Activated naive CD8-positive, alpha-beta T cell treated with anti-CD3 and anti-CD28 coated beads, Interleukin-2, amount 50 U/mL, for 24 hours (primary cell): ENCODE measurements at places on chromosomes 5 and 9.

DNA sequence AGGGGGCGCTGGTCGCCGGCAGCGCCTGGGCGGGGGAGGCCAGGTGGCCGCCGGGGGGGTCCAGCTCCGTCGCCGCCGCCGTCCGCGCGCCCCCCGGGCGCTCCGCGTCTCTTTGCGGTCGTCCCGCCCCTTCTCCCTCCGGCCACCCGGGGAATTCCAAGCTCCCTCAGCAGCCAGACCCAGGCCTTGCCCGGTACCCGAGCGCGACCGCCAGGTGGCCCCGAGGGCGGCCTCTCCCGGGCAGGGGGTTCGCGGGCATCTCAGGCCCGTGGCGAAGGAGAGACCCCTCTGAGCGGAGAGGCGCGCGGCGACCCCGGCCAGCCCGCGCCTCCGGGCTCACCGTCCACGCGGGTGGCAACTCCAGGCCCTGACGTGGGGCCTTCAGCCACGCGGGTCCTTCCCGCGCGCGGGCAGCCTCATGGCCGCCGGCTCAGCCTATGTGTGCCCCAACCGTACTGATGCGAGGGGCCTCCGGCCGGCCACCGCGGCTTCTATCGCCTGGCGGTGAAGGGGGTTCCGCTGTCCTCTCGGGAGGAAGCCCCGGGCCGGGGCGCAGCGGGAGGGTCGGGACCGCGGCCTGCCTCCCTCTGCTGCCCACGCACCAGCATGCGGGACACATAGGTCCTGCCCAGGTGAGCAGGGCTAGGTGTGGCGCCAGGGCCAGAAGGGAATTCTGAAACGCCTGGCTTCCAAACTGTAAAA, 529 bp upstream of the NRARP start:
- no peak for DNase-seq

- no peak for DNase-seq
These were observed 72.1 kb upstream of the GRAMD2B start for GRCh38 chr5:126351153-126351552.

DNA sequence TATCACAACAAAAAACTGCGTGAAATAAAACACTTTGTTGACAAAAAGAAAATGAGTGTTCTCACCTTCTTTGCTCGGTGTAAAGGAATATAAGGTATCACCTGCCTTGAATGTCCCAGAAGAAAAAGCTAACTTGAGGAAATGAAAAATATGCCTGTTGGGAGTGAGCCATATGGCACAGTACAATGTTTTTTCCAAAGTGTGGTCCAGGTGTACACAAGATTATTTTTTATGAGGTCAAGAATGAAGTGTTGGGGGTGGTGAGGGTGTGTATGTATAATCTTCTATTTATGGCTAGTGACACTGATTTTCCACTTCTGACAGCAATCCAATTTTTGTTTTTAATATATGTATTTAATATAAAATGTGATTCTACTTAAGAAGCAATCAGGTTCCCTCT, 134.4 kb downstream of the RFX3 start:
- DNase-seq: no peak

DNA sequence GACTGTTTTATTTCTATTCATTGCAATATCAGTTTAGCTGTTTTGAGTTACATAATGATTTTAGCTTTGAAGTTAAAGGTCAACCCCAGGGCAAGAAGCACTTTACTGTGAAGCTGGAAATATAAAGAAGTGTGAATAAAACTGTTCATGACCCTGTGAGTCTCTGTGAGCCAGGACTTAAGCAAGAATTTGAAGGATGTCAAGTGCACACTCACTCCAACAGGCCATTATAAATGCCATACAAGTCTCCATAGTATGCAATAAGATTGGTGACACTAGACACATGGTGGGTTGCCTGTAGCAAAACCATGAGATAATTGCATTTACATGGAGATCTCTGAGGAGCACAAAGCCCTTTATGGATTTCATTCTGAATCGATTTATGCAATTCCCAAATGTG, 318.7 kb upstream of the ITGA1 start:
- no peak for DNase-seq

DNA sequence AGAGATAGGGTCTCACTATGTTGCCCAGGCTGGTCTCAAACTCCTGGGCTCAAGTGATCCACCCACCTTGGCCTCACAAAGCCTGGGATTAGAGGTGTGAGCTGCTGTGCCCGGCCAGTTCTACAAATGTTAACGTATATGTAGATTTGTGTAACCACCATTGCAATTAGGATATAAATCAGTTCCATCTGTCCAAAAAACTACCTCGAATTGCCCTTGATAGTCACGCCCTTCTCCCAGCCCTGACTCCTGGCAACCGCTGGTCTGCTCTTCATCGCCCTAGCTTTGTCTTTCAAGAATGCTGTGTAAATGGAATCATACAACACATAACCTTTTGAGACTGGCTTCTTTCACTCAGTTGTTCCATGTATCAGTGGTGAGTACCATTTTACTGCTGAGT, 46.1 kb upstream of the PPARGC1B start:
- no peak for DNase-seq

GRCh38 chr5:142640316-142641005, 45.4 kb downstream of the FGF1 start:
- no peak for DNase-seq

- no peak for DNase-seq
These were observed 61.6 kb downstream of the ENTREP1 start for GRCh38 chr9:69386651-69387050.

DNA sequence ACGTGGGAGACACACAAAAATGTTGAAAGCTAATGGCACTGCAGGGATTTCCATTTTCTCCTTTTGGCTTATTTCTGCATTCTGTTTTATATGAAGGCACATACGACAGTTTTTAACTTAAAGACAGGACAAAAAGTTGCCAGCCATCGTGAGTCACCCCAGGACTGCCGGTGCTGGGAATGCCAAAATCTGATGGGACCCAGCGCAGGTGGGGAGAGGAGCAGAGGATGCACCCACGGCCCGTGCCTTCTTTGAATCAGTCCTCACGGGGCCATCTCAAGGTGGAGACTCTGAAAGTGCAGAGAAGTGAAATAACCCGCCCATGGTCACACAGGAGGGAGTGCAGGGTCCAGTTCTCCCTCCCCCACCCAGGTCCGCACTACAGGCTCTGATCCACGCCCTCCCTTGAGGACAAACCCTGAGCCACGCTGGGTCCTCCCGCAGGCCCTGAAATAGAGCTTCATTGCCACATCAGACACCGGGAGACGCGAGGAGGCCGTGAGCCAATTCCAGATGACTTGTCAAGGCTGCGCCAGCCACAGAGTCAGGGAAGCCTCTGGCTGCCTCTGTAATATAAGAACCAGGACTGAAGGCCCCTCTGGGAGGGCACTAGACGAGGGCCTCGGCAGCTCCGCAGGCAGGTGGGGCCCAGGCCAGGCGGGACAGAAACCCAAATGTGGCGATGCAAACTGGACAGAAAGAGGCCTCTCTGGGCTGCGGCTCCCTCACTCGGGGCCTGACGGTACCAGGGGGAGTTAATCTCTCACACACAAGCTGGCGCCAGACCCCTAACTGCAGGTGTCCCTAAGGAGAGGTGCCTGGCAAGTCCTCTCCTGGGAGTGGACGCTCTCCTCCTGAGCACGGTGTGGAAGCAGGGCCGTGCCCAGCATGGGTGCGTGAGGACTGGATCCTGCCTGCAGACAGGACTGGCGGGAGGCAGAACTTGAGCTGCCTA, 22.9 kb downstream of the ADAMTS2 start:
- no peak for DNase-seq

DNA sequence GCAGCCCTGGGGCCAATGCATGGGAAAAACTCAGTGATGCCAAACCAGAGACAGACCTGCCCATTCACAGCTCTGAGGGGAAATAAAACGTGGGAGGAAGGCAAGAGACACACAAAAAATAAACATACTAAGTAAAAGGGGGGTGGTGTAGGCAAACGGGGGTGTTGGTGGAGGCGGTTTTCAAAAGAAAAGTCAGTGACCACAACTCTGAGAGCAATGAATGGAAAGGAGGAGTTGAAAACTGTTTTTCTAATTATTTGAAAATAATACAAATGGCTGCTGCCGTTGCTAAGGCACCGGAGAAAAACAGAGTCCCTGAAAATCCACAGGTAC, 293.5 kb downstream of the EFNA5 start:
- no peak for DNase-seq

DNA sequence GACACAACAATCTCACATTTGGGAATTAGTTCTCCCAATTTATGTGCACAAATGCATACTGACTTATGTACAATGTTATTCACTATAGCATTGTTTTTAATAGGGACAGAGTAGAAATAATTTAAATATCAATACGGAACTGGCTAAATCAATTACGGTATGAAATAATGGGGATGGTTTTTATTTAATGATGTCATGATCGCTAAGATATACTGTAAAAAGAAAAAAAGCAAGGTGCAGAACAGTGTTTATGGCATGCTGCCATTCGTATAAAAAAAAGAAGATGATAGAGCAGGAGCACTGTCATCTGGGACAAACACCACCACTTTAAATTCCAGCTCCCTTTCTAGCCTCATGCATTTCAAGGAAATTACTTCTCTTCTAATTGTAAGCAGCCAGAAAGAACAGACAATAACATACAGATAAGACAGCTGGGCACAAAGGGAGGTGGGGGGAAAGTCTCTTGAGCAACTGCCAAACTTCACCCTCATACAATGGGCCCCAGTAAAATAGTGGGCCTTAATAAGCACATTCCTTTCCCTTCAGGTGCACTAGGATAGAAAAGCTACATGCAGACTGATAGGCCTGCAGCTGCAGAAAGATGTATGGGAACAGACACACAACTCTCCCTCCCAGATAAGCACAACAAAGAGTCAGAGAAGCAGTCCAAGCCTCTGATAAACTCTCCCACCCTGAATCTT, 8.4 kb downstream of the SREK1IP1 start:
- no peak for DNase-seq

DNA sequence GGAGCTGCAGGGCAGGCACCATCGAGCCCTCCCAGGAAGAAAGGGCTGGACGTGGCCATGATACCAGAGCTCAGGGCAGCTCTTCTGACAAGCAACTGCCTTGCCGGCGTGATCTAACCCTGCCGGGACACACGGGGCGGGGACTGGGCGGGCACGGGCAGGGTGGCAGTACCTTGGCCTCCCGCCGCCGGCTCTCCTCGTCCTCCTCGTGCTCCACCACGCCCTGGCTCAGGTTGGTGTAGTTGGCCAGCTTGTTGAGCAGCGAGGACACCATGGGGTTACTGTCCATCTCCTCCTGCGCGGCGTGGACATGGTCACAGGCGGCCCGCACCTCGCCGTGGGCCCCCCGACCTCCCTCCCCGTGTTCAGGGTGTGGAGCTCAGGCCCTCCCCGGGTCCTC, 18.5 kb downstream of the SLC12A7 start:
- DNase-seq: no peak

- no peak for DNase-seq
These were observed 12.5 kb upstream of the COL5A1 start for GRCh38 chr9:134629061-134629585.

DNA sequence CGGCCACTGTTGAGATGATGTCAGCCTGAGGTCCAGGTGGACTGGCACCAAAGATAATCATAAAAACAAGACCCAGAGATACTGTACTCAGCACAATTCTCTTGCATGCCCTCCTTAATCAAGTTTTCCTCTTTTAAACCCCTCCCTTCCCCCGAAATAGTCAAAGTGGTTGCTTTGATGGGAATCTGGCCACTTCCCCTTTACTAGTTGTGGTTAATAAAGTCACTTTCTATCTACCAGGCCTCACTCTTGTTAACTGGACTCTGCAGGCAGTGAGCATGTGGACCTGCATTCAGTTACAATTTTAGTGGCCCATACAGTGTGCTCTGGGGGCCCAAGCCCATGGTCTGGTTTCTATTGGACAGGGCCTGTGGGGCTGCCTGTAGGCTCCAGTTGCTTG, 17.5 kb downstream of the FBP2 start:
- no peak for DNase-seq

DNA sequence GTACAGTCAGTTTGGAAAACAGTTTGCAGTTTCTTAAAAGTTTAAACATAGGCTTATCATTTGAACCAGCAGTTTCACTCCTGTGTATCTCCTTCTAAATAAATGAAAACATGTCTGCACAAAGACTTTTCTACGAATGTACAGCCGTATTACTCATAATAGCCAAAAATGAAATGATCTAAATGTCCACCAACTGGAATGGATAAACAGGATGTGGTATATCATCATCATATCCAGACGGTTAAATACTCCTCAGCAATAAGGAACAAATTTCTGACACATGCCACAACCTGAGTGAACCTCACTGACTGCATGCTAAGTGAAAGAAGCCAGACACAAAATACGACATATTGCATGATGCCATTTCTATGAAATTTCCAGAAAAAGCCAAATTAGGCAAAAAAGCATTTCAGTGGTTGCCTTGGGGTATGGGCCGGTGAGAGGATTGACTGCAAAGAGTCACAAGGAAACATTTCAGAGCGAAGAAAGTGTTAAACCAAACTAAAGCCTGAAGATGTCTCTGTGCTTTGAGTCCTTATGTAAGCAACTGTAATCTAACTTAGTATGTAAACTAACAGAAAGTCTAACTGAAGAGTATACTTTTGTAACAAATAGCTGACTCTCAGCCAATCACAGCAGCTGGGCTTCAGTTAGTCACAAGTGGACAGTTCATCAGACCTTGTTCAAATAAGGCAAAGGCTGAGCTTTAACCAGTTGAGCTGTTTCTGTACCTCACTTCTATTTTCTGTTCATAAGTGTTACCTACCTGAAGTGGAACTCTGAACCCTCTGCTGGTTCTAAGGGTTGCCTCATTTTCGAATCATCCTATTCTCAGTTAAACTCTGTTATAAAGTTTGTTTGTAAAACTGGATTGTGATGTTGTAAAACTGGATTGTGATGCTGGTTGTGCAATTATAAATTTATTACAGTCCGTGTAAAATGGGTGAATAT, 65.2 kb downstream of the TRIO start:
- DNase-seq: no peak

DNA sequence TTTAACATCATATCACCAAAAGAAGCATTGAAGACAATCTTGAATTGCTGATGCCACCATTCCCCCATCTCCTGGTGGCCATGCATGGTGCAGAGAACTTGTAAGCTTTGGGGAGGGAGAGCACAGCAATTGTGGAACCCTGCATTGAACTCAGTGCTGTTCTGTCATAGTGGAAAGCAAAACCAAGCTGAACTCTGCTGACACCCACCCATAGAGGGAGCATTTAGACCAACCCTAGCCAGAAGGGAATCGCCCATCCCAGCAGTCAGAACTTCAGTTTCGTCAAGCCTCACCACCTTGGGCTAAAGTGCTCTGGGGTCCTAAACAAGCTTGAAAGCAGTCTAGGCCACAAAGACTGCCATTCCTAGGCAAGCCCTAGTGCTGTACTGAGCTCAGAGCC, 37.4 kb upstream of the RUSC2 start:
- DNase-seq: no peak
